ENCODE measurements at places on chromosomes 12 and 14.

GRCh38 chr12:59574406-59574805, 21.4 kb upstream of the SLC16A7 start:
- no peak for DNase-seq

- DNase-seq, result peak; percentile 79
Observed at GRCh38 chr14:85535991-85536832, 6.3 kb downstream of the FLRT2 start.

DNA sequence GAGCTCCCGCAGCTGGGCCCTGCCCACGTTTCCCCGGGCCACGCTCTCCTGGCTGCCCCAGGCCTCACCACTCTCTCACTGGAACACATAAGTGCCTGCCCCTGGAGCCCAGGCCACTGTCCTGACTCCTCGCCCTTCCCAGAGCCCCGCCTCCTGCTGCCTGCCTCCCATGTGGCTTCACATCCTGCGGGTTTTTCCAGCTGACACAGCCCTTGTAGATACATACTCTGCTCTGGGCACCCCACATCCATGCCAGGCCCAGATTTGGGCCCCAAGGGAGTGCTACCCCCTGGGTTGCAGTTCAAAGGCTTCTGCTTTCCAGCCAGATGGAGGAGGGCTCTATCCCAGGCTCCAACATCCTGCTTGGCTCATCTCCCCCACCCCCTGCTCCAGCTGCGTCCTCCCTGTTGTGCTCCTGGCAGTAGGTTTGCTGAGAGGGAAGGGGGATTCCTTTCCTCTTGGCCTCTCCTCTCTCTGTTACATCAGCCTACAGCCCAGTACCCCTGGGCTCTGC, 60.1 kb downstream of the TSPAN9 start:
- DNase-seq, result peak; percentile 51

- peak; percentile 88 for DNase-seq
Observed at GRCh38 chr14:76947078-76947837, 81.2 kb downstream of the IRF2BPL start.

GRCh38 chr14:47332939-47333338, 342.5 kb downstream of the MDGA2 start:
- DNase-seq, result no peak

- no peak for DNase-seq
Observed at GRCh38 chr12:66629138-66629870, 49.6 kb downstream of the GRIP1 start.

- DNase-seq, result peak; percentile 98
Observed at GRCh38 chr12:45273717-45274271, 57.9 kb downstream of the ANO6 start.

GRCh38 chr12:114136631-114137030, 170.5 kb upstream of the RBM19 start:
- DNase-seq, result no peak

GRCh38 chr12:89476232-89476631, 48.4 kb downstream of the GALNT4 start:
- DNase-seq, result no peak

- no peak for DNase-seq
Observed at GRCh38 chr12:102763061-102763460, 154.0 kb downstream of the PAH start.

DNA sequence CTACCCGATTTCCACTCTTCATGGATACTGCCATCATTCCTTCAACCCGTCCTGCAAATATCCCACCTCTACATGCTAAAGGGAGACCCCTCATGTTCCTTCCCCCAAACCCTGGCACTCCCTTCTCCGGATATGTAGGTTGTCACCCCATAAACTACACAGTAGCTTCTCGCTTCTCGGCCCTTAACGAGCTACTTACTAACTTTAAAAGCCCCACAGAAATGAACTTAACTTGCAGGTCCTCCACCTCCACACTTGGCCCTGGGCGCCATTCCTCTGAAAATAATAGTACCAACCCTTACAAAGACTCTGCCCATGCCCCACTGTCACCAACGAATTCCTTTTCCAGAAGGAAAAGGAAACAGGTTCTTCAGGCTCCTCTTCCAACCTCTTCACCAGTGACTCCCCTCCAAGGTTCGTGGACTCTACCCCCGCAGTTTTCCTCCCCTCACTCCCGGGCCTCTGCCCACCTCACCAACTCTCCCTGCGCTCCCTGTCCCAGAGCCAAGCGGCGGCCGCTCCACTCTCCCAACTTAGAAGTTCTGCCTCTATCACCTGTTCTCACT, 1.2 kb downstream of the SPPL3 start:
- no peak for DNase-seq

DNA sequence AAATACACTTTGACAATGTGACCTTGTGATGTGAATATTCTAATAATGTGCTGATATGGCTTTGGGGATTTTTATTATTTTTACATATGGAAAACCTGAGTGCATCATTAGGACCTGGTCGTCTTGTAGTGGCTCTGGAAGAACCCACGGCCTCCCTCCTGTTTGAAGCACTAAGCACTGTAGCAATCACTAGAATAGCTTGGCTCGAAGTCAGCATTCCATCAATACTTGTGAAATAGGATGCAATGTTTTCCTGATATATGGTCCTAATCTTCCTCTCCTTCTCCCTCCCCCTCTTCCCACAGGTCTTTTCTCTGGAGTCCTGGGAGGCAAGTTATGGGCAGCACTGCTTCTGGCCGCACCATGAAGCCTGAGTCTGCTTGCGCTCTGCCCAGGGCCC, 71.9 kb downstream of the NRXN3 start:
- DNase-seq, result no peak

- DNase-seq, result no peak
Observed at GRCh38 chr14:28746247-28746646, 20.3 kb upstream of the FOXG1 start.

- no peak for DNase-seq
Observed at GRCh38 chr14:69852531-69853321, 26.5 kb upstream of the SMOC1 start.

DNA sequence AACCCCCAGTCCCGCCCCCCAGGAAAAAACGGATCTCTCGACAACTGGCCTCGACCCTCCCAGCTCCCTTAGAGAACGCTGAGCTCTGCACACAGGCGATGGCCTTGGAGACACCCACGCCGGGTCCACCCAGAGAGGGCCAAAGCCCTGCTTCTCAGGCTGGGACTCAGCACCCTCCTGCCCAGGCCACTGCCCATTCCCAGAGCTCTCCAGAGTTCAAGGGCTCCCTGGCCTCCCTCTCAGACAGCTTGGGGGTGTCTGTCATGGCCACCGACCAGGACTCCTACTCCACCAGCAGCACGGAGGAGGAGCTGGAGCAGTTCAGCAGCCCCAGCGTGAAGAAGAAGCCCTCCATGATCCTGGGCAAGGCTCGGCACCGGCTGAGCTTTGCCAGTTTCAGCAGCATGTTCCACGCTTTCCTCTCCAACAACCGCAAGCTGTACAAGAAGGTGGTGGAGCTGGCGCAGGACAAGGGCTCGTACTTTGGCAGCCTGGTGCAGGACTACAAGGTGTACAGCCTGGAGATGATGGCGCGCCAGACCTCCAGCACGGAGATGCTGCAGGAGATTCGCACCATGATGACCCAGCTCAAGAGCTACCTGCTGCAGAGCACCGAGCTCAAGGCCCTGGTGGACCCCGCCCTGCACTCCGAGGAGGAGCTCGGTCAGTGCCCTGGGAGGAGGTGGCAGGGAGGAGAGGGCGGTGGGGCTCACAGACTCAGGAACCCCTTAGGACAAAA, 95.8 kb downstream of the LGMN start:
- DNase-seq, result no peak

- DNase-seq, result no peak
Observed at GRCh38 chr12:100896192-100896591, 101.6 kb downstream of the ANO4 start.

DNA sequence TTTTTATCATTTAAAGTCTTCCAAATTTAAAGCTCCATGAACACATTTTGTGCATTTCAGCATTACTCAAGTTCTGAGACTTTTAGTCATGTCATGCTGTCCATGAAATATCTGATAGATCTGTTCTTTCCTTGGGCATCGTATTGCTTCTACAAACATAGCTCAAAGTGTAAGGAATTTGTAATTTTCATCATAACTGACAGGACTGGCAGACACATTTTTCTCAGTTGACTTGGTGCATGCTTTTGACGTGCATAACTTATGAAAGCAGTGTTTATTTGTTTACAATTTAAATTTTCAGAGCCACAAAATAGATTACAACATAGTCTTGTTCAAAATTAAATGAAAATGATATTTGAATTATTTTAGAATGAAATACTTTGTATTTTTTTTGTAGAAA, 812.1 kb upstream of the NOVA1 start:
- no peak for DNase-seq

GRCh38 chr14:34685819-34686428, 28.5 kb downstream of the CFL2 start:
- no peak for DNase-seq

- no peak for DNase-seq
Observed at GRCh38 chr14:99715266-99716000, 31.3 kb downstream of the CYP46A1 start.

GRCh38 chr12:75635606-75636444, 124.4 kb upstream of the KRR1 start:
- DNase-seq, result peak; percentile 97

- no peak for DNase-seq
Observed at GRCh38 chr12:42144158-42144407, 591 bp downstream of the GXYLT1 start.

All from IMR-90 (cell line).